Stimulated activated CD4-positive, alpha-beta T cell treated with anti-CD3 and anti-CD28 coated beads, Interleukin-15, amount 100 ng/mL, for 48 hours (primary cell): ENCODE measurements at places on chromosomes 4 and X.

DNA sequence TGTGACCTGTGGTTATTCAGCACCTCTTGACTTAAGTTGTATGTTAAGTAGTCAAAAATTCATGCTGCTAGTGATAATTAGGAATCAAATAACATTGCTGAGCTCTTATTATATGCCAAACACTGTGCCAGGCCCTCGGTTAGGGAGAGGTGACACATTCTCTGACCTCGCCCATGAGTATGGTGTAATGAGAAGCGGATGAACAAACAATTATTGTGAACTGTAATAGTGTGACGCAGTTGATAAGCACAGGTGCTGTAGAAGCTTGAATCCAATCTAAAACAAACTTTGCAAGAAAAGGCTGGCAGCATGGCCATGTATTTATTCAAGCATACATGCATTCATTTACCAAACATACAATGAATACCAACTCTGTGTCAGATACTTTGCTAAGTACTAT is 303.5 kb upstream of the HS3ST1 start:
- DNase-seq: no peak

- no peak for DNase-seq
Measured at GRCh38 chr4:124948976-124949597, 236.6 kb upstream of the ANKRD50 start.

DNA sequence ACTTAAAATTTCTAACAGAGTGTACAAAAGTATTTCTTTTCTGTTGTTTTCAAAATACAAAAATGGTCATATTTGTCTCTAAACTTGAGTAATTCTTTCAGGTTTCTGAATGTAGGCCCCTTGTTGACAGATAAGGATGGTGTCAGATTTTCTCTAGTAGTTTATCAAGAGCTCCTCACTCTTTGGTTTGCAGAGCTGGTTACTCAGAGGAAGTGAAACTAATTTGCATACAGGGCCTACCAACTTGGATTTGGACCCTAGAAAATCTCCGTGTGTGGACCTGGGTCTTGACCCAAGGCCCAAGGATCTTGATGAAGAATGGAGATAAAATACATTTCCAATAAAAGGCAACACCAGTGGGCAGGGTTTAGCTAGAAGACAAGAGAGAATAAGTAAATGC is 433 bp upstream of the ADH6 start:
- DNase-seq: no peak

DNA sequence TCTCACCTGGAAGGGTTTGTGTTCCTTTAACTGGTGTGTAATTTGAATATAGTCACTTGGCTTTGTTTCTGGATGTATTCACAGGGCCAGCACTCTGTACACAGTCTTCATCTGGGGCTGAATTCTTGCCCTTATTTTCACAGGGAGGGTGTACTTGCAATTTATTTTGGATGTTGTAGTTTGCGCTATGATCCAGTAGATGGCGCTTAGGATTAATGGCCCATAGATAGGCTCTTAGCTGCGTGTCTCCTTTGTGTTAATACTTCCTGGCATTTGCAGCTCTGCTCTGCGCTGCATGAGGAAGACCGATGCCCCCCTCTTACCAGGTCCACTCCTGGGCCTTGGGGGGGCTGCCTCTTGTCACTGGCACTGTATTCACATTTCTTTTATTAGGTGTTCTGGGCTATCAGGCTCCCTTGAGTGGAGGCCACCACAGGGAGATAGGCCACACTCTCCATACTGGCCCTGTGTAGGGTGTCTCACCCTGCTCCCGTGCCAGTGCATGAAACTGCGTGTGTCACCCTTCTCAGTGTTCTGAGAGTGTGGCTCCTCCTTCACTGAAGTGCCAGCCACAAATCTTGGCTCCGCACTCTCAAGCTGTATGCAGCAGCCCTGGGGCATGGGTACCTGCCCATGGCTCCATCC is 562.2 kb downstream of the ZIC3 start:
- no peak for DNase-seq

DNA sequence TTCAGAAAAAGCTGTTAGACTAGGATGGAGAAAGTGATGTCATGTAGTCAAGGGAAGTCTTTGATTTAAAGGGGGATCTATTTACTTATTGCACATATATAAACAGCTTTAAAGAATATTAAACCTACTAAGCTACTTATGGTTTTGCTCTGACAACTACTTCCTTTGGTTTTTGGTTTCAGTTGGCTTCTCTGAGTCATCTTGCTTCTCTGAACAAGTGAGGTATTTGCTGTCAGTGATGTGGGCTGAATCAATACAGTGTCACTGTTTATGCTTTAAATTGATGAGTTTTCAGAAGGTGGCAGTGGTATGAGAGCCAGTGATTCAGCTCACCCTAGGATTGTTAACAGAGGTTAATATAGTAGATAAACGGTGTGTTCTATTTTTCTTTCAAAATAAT is 75.1 kb downstream of the CEP44 start:
- DNase-seq: no peak

GRCh38 chrX:45669715-45670340 is 469.2 kb upstream of the DIPK2B start:
- DNase-seq: no peak

- DNase-seq: no peak
Measured at GRCh38 chr4:154574311-154574710, 11.5 kb downstream of the FGB start.

GRCh38 chrX:6446582-6446981 is 88.3 kb downstream of the VCX3A start:
- DNase-seq: no peak
